ENCODE measurements at places on chromosomes 4 and X.

DNA sequence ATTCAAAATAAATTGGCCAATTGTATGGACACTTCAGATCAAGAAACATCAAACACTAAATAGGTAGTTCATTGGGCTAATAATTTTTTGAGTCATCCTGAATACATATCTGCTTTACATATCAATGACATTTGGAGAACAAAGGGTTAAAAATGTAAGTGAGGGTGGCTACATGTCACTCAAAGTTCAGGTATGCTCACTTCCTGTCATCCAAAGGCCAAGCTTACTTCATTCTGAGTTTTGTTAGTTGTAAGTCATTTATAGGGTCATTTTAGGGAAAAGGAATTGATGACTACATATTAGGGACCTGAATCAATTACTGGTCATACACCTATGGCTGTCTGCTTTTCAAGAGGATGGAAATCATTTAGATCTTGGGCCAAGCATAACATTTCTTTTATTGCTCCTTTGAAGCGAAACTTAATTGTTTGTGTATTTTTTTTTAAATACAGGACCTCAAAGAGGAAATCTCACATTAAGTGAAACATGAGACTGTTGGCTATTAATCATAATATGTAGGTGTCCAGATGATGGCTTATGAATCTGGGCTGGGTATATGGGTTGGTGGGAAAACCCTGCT, 119.2 kb upstream of the LEF1 start:
- DNase-seq: no peak

- DNase-seq: no peak
Measured at GRCh38 chrX:15464704-15465103, 28.4 kb downstream of the PIR start.

GRCh38 chr4:185079271-185079905, 61.1 kb downstream of the HELT start:
- DNase-seq: no peak

- no peak for DNase-seq
Measured at GRCh38 chr4:133154725-133155124, 5.6 kb downstream of the PCDH10 start.

- DNase-seq: no peak
Measured at GRCh38 chrX:38804682-38805431, 3.6 kb downstream of the MID1IP1 start.

DNA sequence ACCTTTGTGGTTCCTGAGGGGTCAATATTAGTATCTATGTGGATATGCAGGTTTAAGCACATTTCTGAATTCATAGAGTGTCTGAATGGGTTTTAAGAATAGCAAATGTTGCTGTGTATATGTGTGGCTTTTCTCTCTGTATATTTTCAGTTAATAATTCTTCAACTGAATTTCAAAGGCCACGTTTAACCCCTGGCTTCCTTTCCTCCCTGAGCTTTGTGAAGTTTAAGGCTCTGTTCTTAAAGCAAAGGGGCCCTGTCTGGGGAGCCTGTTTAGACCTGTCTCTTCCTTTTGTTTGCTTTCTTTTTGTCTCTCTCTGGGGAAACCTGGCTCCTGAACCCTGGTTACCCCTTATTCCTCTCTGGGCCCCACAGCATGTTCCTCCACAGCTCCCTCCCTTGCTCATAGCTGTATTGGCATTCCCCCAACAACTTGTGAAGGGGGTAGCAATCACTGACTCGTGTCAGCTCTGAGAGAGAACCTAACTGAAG, 139.1 kb downstream of the COL4A6 start:
- no peak for DNase-seq

DNA sequence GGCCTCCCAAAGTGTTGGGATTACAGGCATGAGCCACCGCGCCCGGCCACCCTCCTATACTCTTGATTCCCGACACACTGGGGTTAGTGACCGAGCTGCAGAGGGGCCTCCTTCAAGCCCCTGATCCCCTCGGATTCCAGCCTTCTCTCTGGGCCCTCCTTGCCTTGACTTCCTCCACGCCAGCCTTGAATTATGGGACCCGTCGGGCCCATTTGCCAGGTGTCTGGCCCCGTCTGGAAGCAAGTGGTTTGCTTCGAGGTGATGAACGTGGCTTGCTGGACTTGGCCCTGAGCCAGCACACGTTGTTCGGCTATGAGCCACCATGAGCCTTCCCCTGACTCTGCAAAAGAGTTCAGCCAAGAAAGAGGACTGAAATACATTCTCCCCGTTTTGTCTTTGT, 37.4 kb upstream of the GRPEL1 start:
- DNase-seq: no peak

DNA sequence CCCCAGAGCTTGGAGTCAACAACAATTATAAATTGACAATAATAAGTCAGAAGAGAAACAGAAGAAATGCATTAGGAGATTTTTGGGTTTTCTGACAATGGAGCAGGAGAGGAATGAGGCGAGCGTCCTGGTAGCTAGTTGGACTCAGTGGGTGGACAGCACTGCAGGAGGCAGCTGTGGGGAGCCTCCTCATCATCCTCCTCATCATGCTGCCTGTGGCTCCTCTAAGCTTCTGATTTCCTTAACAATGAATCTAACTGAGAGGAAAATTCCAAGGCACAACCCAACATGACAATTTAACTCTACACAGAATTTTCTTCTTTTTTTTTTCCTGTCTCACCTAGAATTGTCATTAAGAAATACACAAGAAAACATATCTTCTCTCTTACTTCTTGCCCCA, 357.1 kb upstream of the NOCT start:
- no peak for DNase-seq

DNA sequence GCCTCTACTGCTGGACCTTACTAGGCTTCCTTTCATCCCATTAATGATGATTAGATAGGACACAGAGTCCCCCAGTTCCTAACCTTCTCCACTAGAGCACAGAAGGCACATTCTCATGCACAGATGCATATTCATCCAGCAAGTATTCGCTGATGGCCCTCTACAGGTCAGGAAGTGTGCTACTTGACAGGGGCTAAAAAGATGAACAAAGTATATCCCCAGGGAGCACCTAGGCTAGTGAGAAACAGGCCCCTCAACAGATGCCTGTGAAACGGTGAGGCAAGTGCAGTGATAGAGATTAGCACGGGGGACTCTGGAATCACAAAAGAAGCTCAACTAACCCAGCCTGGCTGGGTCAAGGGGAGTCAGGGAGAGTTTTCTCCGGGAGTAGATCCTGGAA, 95.8 kb downstream of the MGST2 start:
- DNase-seq: no peak

DNA sequence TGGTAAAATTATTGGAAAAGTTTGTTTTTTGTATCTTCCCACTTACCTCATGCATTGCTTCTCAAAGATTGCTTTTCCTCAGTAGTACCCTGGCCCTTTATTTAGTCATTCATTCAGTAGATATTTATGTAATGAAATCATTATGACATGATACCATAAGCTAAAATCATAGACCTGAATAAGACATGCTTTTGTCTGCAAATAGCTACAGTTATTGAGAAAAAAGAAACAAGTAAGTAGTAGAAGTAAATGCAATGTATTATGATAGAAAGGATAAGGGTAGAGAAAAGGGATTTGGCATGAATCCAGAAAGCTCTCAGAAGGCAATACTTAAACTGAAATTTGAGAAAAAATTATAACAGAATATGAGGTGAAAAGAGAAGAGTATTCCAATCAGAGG, 352.5 kb downstream of the GPM6A start:
- no peak for DNase-seq

GRCh38 chr4:12933760-12934221, 550.3 kb downstream of the RAB28 start:
- no peak for DNase-seq

DNA sequence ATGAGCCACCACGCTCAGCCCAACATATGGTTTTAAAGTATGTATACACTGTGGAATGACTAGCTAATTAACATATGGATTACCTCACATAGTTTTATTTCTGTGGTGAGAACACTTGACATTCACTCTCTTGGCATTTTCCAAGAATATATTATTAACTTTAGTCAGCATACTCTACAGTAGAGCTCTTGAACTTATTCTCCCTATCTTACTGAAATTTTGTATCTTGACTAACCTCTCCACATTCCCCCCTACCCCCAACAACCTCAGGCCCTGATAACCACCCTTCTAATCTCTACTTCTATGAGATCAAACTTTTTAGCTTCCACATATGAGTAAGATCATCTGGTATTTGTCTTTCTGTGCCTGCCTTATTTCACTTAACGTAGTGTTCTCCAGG, 38.6 kb upstream of the AGA start:
- DNase-seq: no peak

DNA sequence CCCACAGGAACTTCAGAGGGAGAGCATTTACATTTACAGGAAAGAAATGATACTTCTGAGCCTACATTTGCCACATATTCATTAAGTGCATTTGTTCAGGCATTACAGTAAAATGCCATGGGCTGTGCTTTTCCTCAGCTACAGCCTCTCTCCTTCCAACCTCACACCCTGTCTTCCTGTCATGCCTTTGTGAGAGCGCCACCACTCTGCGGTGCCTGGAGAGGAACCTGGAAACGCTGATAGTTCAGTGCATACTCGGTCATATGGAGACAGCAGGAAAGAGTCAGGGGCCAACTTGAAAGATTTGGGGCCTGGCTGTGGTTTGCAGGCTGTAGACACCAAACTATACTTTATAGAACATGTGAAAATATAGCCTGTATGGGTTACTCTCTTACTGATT, 40.5 kb downstream of the NFKB1 start:
- DNase-seq: no peak

DNA sequence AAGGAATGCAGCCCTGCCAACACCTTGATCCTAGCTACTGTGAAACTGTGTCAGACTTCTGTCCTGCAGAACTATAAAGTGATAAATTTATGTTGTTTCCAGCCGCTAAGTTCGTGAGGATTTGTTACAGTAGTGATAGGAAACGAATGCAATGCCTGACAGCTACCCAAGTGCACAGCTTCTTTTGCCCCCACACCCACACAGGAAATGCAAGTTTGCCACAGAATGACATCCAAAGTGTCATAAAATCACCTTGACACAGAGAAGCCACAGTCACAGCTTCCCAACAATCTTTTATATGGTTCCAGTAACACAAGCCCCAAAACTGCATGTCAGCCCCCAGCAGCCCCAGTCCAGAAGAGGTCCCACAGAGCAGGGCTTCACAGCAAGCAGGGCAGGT, 216.9 kb upstream of the S100G start:
- DNase-seq: no peak

DNA sequence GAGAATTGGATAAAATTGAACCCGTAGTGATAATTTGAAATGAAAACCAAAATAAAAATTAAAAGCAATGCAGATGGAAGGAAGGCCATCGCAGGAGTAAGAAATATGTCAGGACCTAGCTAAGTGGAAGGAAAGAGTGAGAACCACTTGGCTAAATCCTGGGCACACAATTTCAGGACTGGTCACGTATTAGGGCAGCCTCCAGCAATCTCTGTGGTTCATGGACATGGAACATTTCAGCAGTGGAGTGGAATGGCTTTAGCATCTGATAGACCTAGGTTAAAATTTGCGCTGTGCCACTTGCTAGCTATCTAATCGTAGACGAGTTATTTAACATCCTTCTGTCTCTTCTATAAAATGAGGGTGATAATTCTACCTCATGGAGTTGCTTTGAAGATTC, 71.1 kb downstream of the DCK start:
- DNase-seq: no peak

GRCh38 chrX:21438792-21439191, 64.6 kb downstream of the CNKSR2 start:
- no peak for DNase-seq

DNA sequence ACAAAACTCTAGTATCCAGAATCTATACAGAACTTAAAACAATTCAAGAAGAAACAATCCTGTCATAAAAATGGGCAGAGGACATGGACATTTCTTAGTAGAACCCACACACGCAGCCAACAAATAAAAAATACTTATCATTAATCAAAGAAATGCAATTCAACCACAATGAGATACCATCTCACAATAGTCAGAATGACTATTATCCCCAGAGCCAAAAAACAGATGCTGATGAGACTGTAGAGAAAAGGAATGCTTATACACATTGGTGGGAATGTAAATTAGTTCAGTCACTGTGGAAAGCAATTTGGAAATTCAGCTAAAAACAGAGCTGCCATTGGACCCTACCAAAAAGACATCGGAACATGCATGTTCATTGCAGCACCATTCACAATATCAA, 37.9 kb downstream of the RAB40AL start:
- DNase-seq: no peak

- DNase-seq: no peak
Measured at GRCh38 chr4:7322166-7322991, 112.4 kb downstream of the PSAPL1 start.

DNA sequence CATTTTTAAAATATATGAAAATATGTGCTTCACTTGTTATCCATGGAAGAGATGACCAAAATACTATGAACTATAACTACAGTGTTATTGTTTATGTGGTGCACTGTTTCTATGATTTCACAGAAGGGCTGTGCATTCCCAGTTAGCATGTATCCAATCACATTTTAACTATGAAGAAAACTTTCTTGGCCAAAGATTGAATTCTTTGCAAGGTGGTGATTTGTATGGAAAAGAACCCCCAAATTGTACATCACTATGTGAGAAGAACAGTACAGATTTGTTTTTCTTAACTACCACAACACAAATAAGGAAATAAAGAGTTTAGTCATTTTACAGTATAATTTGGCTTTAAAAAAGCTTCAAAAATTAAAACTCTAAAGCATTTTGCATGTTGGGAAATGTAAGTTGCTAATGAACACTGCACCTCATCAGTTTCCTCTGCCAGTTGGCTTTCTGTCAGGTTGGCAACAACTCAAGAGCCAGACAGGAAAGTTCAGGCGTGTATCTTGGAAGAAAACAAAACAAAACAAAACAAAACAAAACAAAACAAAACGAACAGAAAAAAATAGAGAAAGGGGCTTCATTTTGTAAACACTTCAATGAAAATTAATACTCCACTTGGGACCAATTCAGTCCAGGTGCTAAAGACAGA, 237.0 kb downstream of the SCFD2 start:
- no peak for DNase-seq

GRCh38 chrX:109728173-109728535, 4.9 kb downstream of the ACSL4 start:
- no peak for DNase-seq

DNA sequence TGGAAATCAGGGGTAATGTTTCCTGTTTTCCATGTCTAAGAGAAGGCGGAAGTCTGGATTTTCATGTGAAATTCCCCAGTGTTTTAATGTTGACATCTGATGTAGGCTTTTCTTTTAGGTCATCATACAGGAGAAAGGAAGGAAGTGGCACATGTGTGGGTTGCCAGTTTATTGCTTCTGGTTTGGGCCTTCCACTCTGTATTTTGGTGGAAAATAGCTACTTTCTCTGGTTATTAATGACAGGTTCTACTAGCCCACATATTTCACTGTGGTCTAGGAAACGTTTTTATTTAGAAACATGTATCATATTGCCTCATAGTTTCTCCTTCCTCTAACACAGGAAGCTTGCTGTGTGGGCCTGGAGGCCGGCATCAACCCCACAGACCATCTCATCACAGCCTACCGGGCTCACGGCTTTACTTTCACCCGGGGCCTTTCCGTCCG, 7.2 kb downstream of the PDHA1 start:
- DNase-seq: no peak

All from right atrium auricular region (tissue), 2 donors.